ENCODE measurements at places on chromosomes 12 and 14.

GRCh38 chr12:32476446-32476845, 77.1 kb downstream of the FGD4 start:
- no peak for DNase-seq

DNA sequence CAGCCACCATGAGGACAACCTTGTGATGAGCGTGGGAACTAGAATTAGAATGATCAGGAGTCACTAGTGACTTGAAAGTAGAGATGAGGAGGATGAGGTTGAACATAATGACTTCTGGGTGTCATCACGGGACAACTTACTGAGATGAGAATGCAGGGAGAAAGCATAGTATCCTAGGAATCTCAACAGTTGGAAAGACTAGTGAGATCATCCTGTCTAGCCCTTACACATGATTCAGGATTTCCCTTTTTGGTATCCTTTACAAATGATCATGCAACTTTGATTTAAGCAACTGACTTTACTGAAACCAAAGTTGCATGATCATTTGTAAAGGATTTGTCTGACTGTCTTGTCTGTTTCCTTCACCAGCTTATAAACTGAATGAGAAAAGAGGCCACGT, 51.8 kb upstream of the HIF1A start:
- DNase-seq = no peak

- DNase-seq = no peak
Observed at GRCh38 chr12:70741256-70741655, 104.0 kb upstream of the PTPRB start.

DNA sequence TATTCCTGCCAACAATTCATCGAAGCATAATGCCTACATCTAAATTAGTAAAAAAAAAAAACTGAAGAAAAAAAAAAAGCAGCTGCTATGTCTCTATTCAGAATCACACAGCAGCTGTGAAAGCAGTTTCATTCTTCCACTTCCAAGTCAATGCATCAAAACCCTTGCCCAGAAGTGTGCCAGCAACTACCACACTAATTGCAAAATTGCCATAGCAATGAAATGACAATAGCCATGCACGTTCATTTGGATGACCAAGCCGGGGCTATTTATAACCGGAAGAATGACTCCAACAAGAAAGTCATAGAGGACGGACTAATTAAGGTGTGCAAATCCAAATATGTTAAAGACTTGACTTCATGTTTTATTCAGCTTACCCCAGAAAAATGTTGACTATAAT, 42.5 kb downstream of the SLC2A13 start:
- no peak for DNase-seq

- DNase-seq = no peak
Observed at GRCh38 chr12:67154901-67155300, 114.3 kb upstream of the CAND1 start.

DNA sequence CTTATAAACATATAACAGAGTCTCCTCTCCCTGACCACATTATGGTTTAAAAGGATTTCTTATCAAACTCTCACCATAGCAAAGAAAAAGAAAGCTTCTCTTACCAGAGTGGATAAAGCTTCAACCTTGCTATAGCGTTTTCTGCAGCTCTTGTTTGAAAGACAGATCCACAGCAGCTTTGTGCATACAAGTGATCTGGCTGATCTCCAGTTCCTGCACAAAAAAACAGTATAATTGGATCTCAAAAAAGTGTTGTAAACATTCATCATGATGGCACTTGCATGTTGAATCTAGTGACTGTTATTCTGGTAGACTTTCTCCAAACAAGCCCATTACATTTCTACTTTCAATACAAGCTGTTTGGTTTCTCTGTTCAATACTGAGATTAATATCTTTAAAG, 178.9 kb upstream of the MGAT4C start:
- DNase-seq = no peak

DNA sequence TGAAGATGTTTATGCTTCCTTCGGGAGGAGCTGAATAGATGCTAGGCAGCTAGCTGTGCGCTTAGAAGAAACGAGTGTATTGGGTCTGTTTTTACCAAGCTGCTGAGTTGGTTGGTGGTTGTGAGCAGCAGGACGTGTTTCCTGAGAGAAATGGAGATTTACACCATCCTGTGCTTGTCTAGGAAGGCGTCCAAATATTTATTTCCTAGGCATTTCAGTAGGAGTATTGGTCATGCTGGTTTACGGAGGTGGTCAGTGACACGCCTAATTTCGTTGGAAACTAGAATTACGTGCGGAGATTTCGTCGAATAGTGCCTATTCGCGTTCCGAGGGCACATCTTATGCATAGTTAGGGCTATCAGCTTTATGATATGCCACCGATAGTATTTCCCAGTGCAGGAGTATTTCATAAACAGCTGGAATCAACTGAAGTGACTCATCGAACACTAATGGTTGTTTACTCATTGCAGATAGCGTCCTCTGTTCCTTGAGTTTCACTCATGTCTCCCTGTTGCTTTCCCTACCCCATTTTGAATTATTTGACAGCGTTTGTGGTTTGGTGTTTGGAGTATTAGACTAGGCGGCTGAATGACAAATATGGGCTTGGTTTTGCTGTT, 780 bp downstream of the TBC1D15 start:
- DNase-seq = peak; percentile 49

DNA sequence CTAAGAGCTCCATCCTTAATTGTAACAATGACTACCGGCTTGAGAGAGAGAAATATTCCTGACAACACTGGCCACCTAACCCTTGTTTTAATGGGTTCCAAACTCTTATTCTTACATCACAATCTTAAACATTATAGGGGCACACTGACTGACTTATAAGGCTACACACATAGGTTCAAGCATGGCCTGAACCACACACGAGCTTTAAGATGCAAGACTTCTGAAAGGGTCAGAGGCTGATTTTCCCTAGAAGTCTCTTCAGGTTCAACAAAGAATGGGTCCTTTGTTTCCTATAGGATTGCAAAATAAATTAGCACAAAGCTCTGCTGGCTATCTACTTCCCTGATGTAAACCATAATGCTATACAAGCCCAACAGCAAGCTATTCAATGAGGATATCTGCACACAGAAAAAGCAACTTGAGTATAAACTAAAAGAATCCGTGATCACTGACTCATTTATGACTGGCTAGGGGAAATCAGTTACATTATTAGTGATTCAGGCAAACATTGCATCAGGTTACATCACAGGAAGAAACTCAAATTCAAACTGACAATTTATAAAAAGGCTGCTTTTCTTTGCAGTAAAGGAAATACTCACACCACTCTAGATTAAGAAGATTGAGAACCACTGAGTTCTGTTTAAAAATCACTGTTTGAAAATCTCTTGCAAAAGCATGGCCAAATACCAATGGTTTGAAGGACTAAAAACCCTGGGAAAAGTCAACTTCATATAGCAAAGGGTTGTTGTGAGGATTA, 8.5 kb downstream of the BTG1 start:
- peak; percentile 45 for DNase-seq

DNA sequence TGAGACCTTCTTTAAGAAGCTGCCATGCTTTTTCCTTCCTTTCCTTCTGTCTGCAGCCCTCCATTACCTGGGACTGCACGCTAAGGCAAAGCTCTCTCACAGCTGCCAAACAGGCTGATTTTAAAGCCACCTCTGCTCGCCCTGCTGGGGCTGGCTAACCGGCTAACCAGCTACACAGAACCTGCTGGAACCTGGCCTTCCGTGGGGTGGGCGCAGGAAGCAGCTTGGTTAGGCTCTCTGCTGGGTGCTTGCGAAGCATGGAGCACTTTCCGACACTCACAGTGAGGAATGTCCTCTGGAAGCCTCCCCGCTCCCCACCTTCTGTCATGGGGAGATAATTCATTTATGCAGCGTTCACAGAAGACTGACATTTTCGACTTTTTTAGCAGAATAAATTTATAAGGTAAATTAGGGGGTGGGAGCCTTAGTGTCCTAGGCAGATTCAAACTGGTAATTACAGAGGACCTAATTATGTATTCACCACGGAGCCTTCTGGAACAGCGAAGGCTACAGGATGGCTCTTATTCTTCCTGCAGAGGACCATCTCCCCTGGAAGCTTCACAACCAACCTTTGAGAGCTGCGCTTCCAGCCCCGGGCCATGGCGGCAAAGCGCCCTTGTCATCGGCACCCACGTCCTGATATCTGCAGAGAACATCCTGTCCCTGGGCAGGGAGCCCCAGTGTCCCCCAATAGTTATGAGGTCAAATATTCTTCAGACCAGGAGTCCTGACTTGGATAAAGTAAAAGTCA, 12.4 kb upstream of the BCL11B start:
- no peak for DNase-seq

DNA sequence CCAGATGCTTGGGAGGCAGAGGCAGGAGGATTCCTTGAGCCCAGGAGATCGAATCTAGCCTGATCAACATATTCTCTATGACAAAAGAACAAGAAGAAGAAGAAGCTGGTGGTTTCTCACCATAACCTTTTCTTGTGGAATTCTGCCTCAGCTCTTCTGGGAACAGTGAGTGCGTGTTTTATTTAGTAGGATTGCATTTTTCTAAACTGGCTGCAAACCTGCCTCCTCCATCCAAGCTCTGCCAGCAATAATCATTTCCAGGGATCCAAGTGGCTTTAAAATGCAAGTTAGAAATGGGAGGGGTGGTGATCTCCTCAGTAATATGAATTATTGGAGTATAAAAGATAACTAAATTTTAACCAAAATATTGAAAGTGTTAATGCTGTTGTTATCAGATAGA, 46.1 kb upstream of the MMP17 start:
- DNase-seq = no peak
